ENCODE measurements at places on chromosomes 13 and 19. TPM values are rescaled to one million over a fixed set of nuclear protein-coding genes. Genes with fewer than 3 reads are reported as not detected.
A peak's percentile ranks its signal among the peaks of the same experiment; 100 is the strongest.

Gene GAPDHS
- total RNA-seq, result not detected

DNA sequence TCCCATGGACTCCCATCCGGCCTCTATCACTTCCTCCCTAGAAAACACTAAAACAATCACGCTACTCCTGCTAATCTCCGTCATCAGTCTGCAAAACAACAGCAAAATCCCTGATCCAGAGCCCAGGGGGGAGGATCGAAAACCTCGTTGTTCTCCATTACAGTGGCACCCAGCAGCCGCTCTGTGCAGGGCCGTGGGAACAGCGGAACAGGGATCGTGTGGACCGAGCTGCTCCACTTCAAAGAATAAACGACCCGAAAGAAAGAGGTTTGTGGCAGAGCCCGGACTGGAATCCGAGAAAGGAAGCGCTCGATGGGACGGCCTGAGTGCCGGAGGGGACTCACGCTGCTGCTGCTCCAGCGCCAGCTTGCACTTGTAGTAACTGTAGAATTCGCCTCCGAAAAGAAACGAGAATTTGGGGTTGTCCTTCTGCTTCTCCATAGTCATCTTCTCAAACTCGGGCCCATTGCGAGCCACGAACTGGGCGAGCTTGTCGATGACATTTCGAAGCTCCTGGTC, 652 bp downstream of the CHERP start:
- DNase-seq, result peak; percentile 47

Gene CEACAM8
- total RNA-seq, result not detected

GRCh38 chr13:93715866-93716265, 489.3 kb downstream of the GPC6 start:
- DNase-seq, result no peak

Gene PLIN5
- total RNA-seq, result not detected

GRCh38 chr13:50203256-50203941, 188.2 kb downstream of the KCNRG start:
- no peak for DNase-seq

DNA sequence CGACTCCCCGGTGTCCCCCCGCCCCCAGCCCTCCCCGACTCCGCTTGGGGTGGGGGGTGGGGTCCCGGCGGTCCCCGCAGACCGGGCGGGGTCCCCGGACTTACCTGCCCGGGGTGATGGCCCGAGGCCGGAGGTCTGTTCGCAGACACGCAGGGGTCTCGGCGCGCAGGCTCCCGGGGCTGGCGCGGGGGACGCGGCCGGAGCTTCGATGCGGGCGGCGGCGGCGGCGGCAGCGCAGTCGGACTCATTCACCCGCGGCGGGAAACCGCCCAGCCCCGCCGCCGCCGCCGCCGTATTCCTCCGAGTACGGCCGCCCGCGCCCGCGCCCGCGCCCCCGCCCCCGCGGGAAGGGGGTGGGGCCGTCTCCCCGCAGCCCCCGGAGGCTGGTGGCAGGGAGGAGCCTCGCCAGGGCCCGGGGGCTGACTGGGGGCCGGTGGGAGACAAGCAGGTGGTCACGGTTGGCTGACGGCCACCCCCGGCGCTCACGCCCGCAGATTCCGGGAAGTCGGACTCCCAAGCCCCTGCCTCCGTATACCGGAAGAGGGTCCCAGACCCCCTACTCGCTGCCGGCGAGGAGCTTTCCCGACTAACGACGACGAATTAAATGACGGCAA, at the start of gene C2CD4C:
C2CD4C (minus strand) TSS at position 246 of the 614 bp plus-strand sequence. CDS start 786 bp downstream, outside the sequence.
- no peak for DNase-seq

Measured in activated CD8-positive, alpha-beta T cell treated with anti-CD3 and anti-CD28 coated beads, Interleukin-2, amount 10 ng/mL, durations not matched to agents 7 days and 5 days (primary cell).